SK-N-SH treated with all-trans-retinoic acid at 6 μM for 48 hours (cell line): ENCODE measurements at places on chromosomes 12 and 14.
A peak's percentile ranks its signal among the peaks of the same experiment; 100 is the strongest.

GRCh38 chr12:57726884-57727757 lies 11.4 kb downstream of the AGAP2 start:
- ATAC-seq = no peak

- no peak for ATAC-seq
These were observed 28.1 kb downstream of the CLEC2D start for GRCh38 chr12:9697619-9698018.

- peak; percentile 63 for ATAC-seq
These were observed 159.8 kb downstream of the KITLG start for GRCh38 chr12:88420457-88420856.

DNA sequence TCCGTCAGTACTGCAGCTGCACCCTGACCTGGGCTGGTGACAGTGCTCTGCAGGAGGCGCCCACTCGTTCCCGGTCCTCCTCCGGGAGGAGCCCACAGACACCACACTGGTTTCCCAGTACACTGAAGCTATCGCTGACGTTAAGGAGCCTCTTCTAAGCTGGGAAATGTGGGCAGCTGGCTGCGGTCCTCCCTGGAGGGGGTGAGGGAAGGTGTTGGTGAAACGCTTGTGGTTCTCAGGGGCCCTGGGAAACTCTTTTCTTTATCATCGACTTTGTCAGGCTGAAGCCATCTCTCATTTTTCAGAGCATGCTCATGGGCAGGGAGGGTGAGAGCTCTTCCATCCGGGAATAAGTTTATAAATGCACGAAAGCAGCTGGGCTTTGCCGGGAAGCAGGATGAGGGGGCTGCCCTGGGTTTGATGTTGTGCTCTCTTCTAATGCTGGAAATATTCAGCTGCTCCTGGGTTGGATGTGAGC lies 176.0 kb downstream of the CHST11 start:
- no peak for ATAC-seq

- no peak for ATAC-seq
These were observed 52.4 kb downstream of the LMNTD1 start for GRCh38 chr12:25500651-25501050.

GRCh38 chr12:61998791-61999190 lies 261.4 kb upstream of the USP15 start:
- ATAC-seq = no peak
